Caco-2 (cell line): ENCODE measurements at places on chromosomes 5 and 9.

- DNase-seq: no peak
These were observed 93.8 kb upstream of the EPB41L4A start for GRCh38 chr5:112512901-112513300.

GRCh38 chr5:10949856-10950630, 189.0 kb upstream of the DAP start:
- DNase-seq: no peak

- DNase-seq: no peak
These were observed 177.6 kb downstream of the DIRAS2 start for GRCh38 chr9:90464978-90465377.

- no peak for DNase-seq
These were observed 133.1 kb downstream of the DENND1A start for GRCh38 chr9:123796618-123797484.
